Bladder microvascular endothelial cell (primary cell): ENCODE measurements at places on chromosomes 5 and 9. TPM values are rescaled to one million over a fixed set of nuclear protein-coding genes. Genes with fewer than 3 reads are reported as not detected.

KCNN2 gene
- 2.4 and 6.3 TPM in 2 replicates for total RNA-seq

GFPT2 gene
- 0.25 and 0.97 TPM in 2 replicates for total RNA-seq

TMEFF1 gene
- 3.6 and 10.8 TPM in 2 replicates for total RNA-seq

PCDHA1 gene
- 0.13 TPM in 1 of 2 replicates, not detected in the other for total RNA-seq

SH2D3C gene
- total RNA-seq, result 43.5 and 83.7 TPM in 2 replicates

MAMDC4 gene
- 0.97 and 6.2 TPM in 2 replicates for total RNA-seq

PDCD1LG2 gene
- total RNA-seq, result 4.9 and 7.0 TPM in 2 replicates

SPATA31E1 gene
- not detected in 2 replicates for total RNA-seq

ANKRD18B gene
- total RNA-seq, result 0.49 and 0.63 TPM in 2 replicates

FSTL4 gene
- total RNA-seq, result 0.38 TPM in 1 of 2 replicates, not detected in the other

PDLIM4 gene
- 15.7 and 27.6 TPM in 2 replicates for total RNA-seq

NTMT1 gene
- 23.5 and 27.2 TPM in 2 replicates for total RNA-seq

OTP gene
- not detected in 2 replicates for total RNA-seq

CD72 gene
- total RNA-seq, result 0.13 TPM in 1 of 2 replicates, not detected in the other

FOXD4L5 gene
- under 0.01 and 0.06 TPM in 2 replicates for total RNA-seq

PCSK5 gene
- 1.8 and 2.5 TPM in 2 replicates for total RNA-seq

IFNA2 gene
- total RNA-seq, result not detected in 2 replicates

OR13F1 gene
- total RNA-seq, result not detected in 2 replicates

ORM2 gene
- not detected in 2 replicates for total RNA-seq

NUTM2F gene
- total RNA-seq, result not detected in 2 replicates

PCDHGA1 gene
- total RNA-seq, result 0.32 and 1.1 TPM in 2 replicates

KIF4B gene
- 0.16 and 0.38 TPM in 2 replicates for total RNA-seq

ADAMTSL1 gene
- total RNA-seq, result 11.5 and 19.6 TPM in 2 replicates

NAIP gene
- 1.8 and 5.4 TPM in 2 replicates for total RNA-seq

CFAP157 gene
- total RNA-seq, result not detected in 2 replicates

ARID3C gene
- total RNA-seq, result 0.16 TPM in 1 of 2 replicates, not detected in the other

IFNK gene
- total RNA-seq, result not detected in 2 replicates

KCNV2 gene
- not detected in 2 replicates for total RNA-seq

KLHL9 gene
- 22.5 and 41.5 TPM in 2 replicates for total RNA-seq

GGTA1 gene
- total RNA-seq, result 0.16 and 2.5 TPM in 2 replicates

PALM2AKAP2 gene
- total RNA-seq, result 0.06 and 0.16 TPM in 2 replicates

PLPP7 gene
- total RNA-seq, result 1.8 TPM in 2 replicates
